ENCODE measurements at places on chromosomes 11 and 22. TPM values are rescaled to one million over a fixed set of nuclear protein-coding genes. Genes with fewer than 3 reads are reported as not detected.

DNA sequence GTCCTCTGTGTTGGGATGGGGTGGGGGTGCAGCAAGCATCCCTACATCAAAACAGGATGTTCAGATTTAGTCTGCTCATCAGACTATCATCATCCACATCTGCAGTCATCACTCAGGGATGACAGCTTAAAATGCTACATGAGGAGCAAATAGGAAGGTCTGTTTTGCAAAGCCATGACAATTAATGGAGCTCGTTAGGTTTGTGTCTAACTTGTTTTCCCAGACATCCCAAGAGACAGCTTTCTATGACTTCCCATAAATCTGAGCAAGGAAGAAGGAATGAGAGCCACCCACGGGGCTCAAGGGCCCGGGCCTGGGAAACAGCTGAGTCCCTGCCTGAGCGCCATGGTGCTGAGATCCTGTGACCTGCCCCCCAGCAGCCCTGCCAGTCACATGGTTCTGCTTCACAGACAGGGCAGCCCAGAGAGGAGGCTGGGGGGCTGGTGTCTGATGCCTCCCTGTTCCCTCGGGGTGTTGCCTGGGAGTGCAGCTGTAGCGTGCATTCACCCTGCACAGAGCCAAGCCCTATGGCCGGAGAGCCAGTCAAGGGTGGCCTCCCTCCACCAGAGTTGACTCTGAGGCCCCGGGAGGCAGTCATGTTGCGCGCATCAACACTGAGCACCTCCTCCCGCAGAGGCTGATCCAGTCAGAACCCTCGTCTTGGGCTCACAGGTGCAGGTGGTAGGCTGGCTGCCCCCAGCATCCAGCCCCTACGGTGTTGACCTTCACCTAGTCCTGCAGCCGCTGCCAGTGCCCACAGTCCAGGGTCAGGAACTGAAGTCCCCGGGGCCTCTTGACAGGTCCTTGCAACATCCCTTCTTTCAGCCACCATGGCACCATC, 12.1 kb downstream of the DERL3 start:
- H3K4me1 ChIP-seq, result no peaks in the 10 kb centered on the region
- H3K27me3 ChIP-seq, result no peaks in the 10 kb centered on the region
- no peak overlapping the region for H3K27ac ChIP-seq
- peaks cover 15% of the 10 kb centered on the region for H3K36me3 ChIP-seq

GRCh38 chr11:105774899-105775298, 165.0 kb downstream of the GRIA4 start:
- no peak overlapping the region for H3K27ac ChIP-seq
- no peaks in the 10 kb centered on the region for H3K36me3 ChIP-seq
- no peak overlapping the region for H3K4me3 ChIP-seq
- no peaks in the 10 kb centered on the region for H3K27me3 ChIP-seq
- no peaks in the 10 kb centered on the region for H3K4me1 ChIP-seq

GRCh38 chr11:118042796-118043195, 34.1 kb upstream of the TMPRSS4 start:
- H3K27ac ChIP-seq, result no peak overlapping the region
- DNase-seq, result no peak
- H3K4me1 ChIP-seq, result peaks cover 21% of the 10 kb centered on the region
- no peak overlapping the region for H3K4me3 ChIP-seq
- no peaks in the 10 kb centered on the region for H3K36me3 ChIP-seq

DNA sequence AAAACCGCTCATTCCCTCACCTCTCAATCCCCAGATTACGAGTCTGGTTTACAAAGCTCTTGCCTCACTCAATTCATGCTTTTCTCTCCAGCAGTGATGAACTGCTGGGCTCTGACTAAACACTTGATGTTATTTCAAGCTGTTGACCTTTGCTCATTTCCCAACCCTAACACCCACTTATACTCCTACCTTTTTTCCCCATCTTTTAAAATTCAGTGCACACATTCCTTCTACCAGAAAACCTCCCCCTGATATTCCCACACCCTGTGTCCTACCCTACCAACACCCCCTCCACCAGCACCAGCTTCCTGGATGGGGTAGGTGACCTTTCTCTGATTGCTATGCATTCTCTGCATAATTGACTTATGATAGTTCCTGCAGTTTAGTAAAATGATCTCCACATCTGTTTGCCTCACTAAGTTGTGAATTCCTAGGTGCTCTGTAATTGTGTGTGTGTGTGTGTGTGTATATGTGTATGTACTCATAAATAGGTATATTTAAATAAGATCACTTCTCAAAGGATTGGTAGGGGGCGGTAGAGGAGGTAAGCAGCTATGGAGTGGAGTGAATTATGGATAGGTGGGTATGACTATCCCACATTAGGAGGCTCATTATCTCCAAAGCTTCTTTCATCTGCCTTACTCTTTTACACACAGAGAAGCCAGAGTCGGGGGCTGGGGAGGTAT, 842 bp downstream of the HEPACAM start:
- no peaks in the 10 kb centered on the region for H3K36me3 ChIP-seq
- peaks cover 15% of the 10 kb centered on the region for H3K27me3 ChIP-seq
- no peak for DNase-seq

GRCh38 chr11:116881143-116881542, 43.7 kb upstream of the APOA1 start:
- H3K27ac ChIP-seq, result no peak overlapping the region
- no peaks in the 10 kb centered on the region for H3K27me3 ChIP-seq
- DNase-seq, result no peak
- H3K36me3 ChIP-seq, result peaks cover 3% of the 10 kb centered on the region

DNA sequence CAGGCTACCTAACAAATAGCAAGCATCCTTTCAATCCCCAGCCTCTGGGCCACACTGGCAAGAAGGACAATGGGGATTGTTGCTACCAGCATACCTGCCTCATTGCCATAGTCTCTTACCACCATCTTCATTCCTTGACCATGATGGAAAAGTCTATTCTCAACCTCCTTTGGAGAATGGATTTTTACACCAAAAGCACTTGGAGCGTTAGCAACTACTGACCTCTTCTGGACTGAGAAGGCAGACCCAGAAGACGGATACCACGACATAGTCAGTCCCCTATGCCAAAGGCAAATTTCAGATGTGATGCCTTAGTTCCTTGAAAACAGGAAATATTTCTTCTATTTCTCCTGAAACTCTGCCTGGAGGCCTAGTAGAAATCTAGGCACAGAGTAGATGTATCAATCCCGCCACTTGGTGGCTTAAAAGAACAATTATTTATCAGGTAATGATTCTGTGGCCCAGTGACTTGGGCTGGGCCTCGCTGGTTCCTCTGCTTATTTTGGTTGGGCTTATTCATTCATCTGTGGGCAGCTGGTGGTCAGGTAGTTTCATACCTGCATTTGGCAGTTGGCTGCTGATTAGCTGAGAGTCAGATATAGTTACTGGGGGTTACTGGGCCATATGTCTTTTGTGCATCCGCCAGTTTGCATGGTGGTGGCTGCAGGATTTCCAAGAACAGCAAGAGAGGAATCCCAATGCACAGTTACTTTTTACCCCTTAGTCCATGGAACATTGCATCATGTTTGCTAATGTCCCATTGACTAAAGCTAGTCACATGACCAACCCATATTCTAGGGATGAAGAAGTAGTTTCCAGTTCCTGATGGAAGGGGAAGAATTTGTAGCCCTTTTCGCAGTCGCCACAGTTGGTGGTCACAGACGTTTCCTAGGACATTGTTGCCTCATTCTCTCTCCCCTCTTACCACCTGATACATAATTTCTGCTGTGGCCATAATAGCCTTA, 75.2 kb downstream of the DHCR7 start:
- H3K4me1 ChIP-seq, result no peaks in the 10 kb centered on the region
- no peak overlapping the region for H3K27ac ChIP-seq
- H3K4me3 ChIP-seq, result no peak overlapping the region
- DNase-seq, result no peak

Gene C11orf91
- 0.57 TPM for total RNA-seq

Gene GP1BB
- 4.8 TPM for total RNA-seq

Gene PLEKHB1
- 42.7 TPM for total RNA-seq

Gene SCUBE1
- total RNA-seq, result 12.1 TPM

- no peaks in the 10 kb centered on the region for H3K36me3 ChIP-seq
- no peaks in the 10 kb centered on the region for H3K27me3 ChIP-seq
- peaks cover 6% of the 10 kb centered on the region for H3K4me1 ChIP-seq
- no peak overlapping the region for H3K4me3 ChIP-seq
- DNase-seq, result no peak
Measured at GRCh38 chr11:76654298-76654851, 16.2 kb downstream of the LRRC32 start.

DNA sequence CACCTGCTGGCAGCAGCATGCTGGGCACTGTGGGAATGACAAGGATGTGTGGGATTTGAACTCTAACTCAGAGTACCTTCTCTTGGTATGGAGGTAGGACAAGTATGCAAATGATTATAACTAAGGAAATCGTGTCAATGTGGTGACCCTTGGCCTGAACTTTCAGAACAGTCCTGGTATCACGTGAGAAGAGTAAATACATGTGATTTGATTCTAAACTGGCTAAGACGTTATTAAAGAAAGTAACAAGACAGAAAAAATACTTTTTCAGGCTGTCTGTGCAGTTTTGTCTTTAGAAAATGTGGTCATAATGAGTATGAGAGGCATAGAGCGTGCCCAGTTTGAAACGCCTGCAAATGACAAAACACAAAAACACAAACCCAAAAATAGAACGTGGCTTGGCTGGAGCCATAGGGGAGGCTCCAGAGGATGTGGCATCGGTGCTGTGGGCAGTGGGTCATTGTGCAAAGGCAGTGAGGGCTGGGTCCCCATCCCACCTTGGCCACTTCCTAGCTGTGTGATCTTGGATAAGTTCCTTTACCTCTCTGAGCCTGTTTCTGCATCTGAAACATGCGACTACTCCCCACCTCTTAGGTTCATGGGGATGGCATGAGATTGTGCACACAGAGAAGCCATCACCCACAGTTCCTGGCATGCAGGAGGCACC, 18.4 kb upstream of the IL2RB start:
- no peak overlapping the region for H3K27ac ChIP-seq
- H3K36me3 ChIP-seq, result no peaks in the 10 kb centered on the region
- peaks cover 5% of the 10 kb centered on the region for H3K4me1 ChIP-seq
- no peak for DNase-seq
- H3K4me3 ChIP-seq, result no peak overlapping the region

Gene SF3A1
- total RNA-seq, result 265 TPM
